ENCODE measurements at places on chromosomes 16 and 17.

DNA sequence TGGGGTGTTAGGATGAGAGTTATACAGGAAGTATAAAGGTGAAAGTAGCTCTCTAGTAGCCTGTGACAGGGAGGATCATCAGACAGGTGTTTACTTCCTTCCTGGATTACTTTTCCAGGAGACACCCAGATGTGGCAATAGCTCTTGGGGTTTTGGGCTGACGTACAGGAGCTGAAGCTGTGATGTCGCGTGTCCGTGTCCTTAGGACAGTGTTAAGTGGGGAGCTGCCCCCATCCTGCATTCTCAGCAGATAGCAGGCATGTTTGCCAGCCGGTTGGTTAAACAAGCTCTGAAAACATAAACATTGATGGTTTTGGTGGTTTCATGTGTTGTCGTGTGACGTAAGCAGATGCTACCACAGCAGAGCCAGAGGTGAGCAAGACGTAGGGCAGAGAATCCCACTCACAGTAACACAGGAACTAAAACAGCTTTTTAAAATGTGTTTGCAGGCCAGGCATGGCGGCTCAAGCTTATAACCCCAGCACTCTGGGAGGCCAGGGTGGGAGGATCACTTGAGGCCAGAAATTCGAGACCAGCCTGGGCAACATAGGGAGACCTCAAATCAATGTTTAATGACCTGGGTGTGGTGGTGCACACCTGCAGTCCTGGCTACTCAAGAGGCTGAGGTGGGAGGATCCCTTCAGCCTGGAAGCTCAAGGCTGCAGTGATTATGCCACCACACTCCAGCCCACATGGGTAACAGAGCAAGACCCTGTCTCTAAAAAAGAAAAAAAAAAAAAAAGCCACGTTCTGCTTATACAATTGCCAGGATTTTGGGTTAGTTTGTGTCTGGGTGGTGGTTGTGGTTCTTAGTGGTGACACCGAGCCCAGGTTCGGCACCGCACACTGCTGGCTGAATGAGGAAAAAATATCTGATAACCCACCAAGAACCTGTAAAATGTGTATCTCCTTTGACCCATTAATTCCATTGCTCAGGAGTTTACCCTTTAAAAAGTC, 18.2 kb upstream of the IL17C start:
- no peak for DNase-seq

DNA sequence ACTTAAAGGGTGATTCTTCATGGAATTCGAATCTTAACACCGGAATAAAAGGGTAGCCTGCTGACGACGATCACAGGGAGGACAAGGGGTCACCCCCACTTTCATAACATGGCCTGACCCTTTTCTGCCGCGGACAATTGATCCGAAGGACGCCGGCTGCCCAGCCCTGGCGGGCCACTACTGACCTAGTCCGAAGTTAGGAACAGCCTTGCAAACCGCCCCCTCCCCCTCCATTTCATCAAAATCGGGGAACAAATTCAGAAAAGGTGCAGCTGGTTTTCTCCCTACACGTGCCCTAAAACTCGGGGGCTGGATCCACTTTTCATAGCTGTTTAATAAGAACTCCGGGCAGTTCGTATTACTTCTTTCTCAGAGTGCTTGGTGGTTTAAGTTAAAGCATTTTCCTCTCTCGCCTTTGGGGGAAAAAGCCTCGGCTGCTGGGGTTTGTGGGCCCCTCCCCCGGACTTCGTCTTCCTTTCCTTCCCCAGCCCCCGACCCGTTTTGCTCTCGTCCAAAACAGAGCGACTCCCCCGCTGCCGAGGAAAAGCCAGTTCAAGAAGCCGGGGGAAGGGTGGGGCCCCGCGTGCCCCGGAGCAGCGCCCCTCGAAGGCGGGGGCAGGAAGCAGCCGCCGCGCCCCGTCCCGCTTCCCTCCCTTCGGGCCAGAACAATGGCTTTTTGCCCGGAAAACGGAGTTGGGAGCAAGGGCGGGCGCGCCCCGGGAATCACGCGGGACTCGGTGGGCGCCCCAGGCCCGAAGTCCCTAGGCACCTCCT, 641 bp upstream of the CBX2 start:
- no peak for DNase-seq

DNA sequence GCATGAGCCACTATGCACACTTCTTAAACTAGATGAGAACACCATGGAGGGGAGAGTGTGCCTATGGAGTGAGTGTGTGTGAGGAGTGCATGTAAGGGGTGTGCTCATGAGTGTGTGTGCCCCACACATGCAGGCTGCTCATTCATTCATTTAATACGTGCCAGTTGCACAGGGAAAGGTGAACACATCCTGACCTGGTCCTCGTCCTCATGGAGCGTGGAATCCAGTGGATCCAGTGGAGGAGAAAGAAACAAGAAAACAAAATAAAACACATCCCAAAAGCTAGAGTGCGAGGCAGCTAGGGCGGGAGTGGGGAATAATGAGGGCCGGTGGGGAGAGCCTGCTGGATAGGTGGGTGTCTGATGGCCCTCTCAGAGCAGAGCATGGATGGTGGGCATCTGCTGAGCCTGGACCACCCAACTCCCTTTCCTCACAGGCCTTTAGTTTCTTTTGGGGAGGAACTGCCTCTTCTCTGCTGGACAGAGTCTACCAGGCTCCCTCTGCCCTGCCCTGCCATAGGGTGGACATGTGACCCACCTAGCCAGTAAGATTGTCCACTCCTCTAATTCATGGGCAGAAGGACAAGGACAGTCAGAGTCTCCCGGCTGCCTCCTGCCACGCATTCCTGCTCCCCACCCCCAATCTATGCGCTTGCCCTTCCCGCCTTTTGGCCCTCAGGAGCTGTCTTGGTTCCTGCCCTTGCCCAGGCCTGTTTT, 204.3 kb downstream of the RAB11FIP4 start:
- no peak for DNase-seq

DNA sequence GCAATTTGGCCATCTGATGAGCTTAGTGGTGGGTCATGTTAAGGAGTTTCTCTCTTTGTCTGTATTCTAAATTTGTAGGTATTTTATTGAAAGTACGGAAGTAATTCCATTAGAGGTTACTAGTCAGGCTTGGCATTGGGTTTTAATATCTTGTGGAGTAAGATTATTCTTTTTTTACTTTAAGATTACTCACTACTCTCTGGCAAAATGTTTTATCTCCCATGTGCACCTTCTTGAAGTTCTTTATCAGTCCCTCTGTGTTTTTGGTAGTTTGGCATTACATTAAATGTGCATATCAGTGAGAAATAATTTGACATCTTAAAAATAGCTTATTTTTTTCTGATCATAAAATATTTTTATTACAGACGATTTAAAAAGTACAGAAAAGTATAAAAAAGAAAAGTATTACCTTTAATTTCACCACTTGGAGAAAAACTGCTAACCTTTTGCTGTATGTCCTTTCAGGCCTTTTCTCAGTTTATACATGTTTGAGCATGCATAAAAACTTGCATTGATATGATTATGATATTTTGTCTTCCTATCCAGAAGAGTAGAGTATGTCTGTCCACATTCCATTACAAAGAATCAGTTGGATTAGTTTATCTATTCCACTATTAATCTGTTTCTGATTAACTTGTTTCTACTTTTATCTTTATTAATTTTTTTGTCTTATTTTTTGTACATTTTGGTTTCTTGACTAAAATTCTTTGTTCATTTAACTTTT, 198.3 kb downstream of the SPECC1 start:
- DNase-seq, result no peak

DNA sequence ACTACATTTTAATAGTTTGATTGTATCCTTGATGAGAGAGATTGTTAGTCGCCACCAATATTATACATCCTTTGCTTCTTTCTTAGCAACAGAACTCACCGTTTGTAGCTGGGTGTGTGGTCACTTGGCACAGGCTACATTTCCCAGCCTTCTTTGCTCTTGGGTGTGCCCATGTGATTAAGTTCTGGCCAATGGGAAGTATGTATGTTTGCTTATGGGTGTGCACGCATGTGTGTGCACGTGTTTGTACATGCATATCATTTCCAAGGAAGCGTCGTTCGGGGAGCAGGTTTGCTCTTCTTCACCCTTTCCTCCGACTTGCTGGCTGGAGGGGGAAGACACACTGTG, 4.4 kb upstream of the SEC14L1 start:
- no peak for DNase-seq

GRCh38 chr17:21193031-21193430, 20.9 kb downstream of the TMEM11 start:
- DNase-seq, result no peak

- DNase-seq, result no peak
These were observed 2.2 kb downstream of the AHSP start for GRCh38 chr16:31529937-31530312.

- no peak for DNase-seq
These were observed 127.0 kb downstream of the XYLT1 start for GRCh38 chr16:17343728-17344127.

DNA sequence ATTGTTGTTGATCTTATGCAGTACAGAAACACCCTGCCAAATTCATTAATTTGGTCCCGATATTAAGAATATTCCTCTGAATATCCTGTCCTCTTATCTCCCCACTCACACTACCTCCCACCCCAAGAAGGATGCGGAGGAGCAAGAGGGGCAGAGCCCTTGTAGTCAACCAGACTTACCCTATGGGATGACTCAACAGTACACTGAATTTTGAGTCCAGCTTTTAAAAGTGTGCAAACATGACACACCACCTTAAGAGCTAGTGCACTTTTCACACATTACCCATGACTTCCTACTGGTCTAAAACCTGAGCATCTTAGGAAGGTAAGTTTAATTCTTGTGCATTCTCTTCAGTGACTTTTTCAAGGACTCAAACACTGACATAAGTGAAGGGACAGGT, 9.5 kb downstream of the USP22 start:
- DNase-seq, result no peak

GRCh38 chr17:37642681-37643080, 565 bp downstream of the DDX52 start:
- DNase-seq, result no peak

GRCh38 chr17:50532452-50533024, at the start of gene EPN3:
Gene EPN3 (plus strand): TSS chr17:50532735. CDS start chr17:50536557, 3,822 bp downstream.
- DNase-seq, result no peak

DNA sequence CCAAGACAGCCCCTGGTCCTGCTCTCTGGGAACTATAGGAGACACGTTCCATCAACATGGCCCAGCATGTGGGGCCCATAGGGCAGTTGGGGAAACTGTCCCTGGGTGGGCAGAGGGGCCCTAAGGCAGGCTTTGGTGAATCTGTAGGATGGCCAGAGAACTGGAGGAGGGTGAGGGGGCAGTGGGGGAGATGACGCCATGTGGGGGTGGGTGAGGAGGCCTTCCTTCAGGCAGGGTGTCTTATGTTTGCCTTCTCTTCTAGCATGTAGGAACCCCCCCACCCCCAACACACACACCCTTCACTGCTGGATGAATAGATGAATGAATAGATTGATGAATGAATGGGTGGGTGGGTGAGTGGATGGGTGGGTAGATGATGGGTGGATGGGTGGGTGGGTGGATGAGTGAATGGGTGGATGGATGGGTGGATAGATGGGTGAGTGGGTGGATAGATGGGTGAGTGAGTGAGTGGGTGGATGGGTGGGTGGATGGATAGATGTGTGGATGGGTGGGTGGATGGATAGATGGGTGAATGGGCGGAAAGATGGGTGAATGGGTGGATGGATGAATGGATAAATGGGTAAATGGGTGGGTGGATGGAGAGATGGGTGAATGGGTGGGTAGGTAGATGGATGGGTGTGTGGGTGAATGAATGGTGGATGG, 2.5 kb upstream of the CBFA2T3 start:
- no peak for DNase-seq

GRCh38 chr17:75878174-75878998, at the start of gene TRIM47:
Gene TRIM47 (minus strand): TSS chr17:75878581. CDS start chr17:75878548, 33 bp downstream.
- no peak for DNase-seq

DNA sequence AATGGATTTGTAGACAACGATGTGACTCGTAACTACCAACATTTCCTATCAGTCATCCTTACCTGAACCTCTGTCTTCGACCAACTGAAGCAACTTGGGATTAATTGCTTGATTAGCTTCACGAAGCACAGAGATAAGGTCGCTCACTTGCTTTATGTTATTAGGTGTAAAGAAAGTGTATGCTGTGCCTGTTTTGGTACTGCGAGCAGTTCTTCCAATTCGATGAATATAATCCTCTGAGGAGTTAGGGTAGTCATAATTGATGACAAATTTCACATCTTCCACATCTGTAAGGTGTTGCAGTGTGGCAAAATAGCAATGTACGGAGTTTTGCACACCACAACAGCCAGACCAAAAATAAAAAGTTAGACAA, 3.6 kb upstream of the POLG2 start:
- DNase-seq, result no peak

DNA sequence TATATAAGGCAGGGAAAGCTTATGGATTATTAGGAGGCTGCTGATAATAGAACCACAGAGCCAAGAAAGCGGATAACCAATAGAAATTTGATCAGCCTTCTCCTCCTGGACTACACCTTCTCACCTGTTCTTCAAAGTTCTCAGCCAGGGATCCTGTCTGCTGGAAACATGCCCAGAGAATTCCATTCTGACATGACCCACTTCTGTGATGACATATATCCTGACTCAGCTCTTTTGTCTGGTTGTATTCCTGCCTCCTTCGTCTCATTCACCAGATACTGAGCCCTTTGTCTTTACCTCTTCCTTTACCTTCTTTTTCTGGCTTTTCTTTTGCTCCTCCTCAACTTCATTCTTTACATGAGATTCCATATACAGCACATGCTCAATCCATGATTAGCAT, 576.1 kb downstream of the CDH11 start:
- no peak for DNase-seq

DNA sequence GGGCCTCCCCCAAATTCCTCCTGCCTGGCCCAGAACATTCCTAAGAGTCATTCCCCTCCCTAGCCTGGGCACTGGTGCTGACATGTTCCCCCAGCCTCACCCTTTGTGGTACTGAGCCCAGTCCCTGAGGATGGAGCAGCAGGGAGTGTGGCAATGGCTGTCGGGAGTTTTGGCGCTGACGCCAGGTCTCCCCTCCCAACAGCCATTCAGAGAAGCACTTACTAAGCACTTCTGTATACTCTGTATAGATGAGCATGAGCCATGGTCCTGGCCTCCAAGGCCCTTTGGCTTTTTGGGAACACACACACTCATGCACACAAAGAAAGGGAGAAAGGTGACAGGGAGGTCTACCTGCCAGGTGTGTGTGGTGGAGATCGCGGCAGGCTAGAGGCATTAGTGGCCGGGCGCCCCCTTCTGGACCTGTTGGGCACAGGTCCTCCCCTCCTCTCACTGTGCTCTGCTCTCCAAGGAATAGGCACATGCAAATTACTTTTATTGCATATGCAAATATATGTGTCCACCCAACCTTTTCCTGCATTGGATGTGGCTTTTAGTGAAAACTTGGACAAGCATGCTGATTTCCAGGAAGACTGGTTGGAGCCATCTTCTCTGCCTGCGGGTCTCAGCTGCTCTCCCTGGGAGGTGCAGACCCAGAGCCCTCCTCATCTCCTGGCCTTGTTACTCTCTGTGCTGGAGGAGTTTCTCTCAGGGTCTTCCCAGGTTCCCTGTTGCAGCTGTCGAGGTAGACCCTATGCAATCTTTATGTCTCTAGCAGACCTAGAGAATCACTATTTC, 17.4 kb upstream of the C17orf107 start:
- DNase-seq, result peak; percentile 58

GRCh38 chr17:44940317-44940716, 7.3 kb downstream of the KIF18B start:
- DNase-seq, result no peak

Data from stimulated activated CD4-positive, alpha-beta T cell treated with anti-CD3 and anti-CD28 coated beads, Interleukin-4, amount 100 ng/mL, for 48 hours (primary cell).